ENCODE measurements at places on chromosomes 4 and X.
A peak's percentile ranks its signal among the peaks of the same experiment; 100 is the strongest.

DNA sequence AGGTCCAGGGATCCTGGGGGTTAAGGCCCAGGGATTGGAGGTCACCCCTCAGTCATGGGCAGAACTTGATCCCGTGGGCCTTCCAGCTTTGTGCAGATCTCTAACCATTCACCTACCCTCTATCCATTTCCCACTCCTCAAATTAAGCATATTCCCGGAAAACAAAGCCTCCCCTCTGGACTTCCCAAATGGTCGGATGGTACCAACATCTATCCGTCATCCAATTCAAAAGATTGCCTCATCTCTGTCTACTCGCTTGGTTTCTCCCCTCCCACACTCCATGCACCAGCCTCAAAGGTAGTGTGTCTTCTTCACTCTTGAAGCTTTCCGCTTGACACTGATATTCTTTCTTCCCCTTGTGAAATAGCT is 473 bp upstream of the BCLAF3 start:
- DNase-seq: no peak

DNA sequence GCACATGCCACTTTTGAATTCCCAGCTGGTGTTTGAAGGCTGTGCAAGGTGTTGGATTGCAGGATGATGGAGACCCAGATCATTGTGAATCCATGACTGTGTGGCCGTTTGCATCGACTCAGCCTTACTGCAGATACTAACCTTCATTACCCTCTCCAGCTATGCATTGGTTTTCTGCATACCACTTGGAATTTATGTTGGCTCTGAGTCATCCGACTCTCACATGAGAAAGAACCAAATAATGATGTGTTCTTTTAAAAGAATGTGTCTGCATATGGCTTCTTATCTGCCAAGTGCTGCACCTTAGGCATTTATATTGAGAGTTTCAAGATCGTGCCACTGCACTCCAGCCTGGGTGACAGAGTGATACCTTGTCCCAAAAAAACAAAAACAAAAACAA is 106.7 kb upstream of the PRKX start:
- DNase-seq: no peak

GRCh38 chrX:81367291-81367690 is 165.4 kb downstream of the SH3BGRL start:
- no peak for DNase-seq

- DNase-seq: no peak
These were observed 170.7 kb downstream of the COL4A6 start for GRCh38 chrX:108267557-108267956.

DNA sequence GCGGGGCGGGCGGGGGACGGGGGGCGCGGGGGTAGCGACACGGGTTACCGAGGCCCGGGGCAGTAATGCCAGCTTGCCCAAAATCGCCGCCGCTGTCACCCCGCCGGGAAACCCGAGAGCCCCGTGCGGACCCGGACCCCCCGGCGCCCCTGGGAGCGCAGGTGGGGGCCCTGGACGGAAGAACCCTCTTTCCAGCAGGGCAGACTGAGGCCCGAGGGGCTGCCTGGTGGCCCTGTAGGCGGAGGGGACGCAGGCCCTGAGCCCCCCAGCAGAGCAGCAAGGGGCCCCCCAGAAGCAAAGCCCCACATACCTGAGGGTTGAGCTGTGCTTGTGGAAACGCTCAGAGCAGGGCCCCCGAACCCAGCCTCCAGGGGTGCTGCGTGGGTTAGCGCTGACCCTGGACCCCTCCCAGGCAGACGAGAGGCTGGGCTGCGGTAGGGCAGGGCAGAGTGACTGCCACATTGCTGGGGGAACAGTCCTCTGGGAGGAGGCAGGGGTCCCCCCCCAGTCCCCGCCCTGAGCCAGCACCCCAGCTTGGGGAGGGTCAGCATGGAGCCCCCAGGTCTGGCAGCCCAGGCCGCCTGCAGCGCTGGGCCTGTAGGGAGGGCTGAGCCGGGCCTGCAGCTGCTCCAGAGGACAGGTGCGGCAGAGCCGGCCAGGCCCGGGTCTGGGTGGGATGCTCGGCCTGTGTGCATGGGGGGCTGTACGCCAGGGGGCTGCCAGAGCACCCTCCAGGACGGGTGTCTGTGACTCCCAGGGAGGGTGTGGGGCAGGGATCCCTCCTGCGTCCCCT is 646 bp downstream of the DOK7 start:
- DNase-seq: no peak

GRCh38 chr4:124423160-124423559 is 289.4 kb downstream of the ANKRD50 start:
- no peak for DNase-seq

DNA sequence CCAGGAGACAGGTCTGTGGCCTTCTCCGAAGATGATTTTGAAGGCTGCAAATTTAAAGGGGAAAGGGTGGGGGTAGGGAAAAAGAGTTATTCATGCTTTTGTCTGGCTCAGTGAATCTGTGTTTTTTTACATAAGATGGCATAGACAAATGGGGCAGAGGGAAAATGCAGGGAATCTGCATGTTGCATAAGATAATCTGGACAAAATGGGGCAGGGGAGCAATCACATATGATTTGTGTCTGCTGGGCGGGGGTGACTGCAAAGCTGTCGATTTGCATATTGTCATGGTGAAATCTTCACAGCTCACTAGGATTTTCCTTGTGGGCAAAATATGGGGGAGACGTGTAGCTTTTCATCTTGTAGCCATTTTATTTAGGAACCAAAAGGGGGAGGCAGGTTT is 29.4 kb upstream of the GYG2 start:
- no peak for DNase-seq

GRCh38 chrX:10356979-10357378 is 200.2 kb downstream of the CLCN4 start:
- no peak for DNase-seq

- no peak for DNase-seq
These were observed 53.5 kb downstream of the TMEM164 start for GRCh38 chrX:110056419-110056818.

GRCh38 chrX:102339312-102340298 is 92.6 kb downstream of the NXF2 start:
- no peak for DNase-seq

DNA sequence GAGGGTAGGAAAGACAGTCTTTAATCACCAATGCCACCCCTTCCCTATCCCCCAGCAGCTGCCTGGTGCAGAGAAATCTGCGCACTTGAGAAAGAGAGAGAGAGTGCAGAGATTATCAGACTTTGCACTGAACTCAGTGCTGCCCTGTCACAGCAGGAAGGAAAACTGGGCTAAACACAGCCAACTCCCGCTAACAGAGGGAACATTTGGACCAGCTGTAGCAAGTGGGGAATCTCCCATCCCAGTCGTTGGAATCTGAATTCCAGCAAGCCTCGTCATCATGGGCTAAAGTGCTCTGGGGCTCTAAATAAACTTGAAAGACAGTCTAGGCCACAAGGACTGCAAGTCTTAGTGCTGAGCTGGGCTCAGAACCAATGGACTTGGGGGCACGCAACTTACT is 168.7 kb downstream of the DLG3 start:
- no peak for DNase-seq

- DNase-seq: no peak
These were observed 53.5 kb upstream of the FGF13 start for GRCh38 chrX:138765051-138765450.

DNA sequence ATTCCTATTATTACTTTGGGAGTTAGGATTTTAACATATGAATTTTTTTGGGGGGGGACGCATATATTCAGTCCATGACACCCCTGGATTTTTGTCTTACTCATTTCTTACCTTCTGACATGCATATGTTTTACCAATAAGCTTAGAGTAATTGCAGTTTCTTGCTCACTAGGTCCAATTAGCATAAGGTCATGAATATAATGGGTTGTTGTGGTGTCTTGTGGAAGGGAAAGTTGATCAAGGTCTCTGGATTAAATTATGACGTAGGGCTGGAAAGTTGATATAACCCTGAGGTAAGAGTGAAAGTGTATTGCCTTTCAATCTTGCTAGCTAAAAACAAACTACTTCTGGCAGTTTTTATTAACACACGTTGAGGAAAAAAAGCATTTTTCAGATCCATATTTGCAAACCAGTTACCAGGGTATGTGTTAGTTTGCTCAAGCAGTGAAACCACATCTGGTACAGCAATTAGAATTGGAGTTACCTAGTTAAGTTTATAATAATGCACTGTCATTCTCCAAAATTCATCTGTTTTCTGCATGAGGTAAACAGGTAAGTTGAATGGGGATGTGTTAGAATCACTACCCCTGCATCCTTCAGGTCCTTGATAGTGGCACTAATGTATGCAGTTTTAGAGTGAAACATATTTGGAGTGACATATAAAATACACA is 32.0 kb downstream of the STIM2 start:
- no peak for DNase-seq

DNA sequence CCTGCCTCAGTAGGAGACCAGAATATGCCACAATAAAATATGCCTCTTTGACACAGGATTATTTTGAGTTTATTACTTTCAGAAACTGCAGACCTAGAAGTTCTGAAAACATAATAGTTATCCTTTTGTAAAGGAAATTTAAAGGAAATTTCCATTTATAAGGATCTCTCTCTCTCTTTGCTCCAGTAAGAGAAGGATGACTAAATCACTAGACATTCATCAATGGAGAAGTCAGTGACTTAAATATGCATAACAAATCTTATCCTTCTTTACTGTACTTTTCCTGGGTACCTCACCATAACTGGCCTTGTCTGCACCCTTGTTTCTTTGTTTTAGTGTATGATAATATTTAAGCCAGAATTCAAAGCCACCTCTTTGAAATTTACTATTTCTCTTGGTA is 28.3 kb upstream of the OPHN1 start:
- no peak for DNase-seq

GRCh38 chrX:97863261-97863660 is 979.6 kb downstream of the RPA4 start:
- DNase-seq: no peak

- no peak for DNase-seq
These were observed 311.7 kb upstream of the HTR2C start for GRCh38 chrX:114272096-114272686.

- no peak for DNase-seq
These were observed 123.3 kb downstream of the ZNF518B start for GRCh38 chr4:10333942-10334341.

- no peak for DNase-seq
These were observed 779.3 kb downstream of the NLGN4X start for GRCh38 chrX:5449323-5449722.

- DNase-seq: no peak
These were observed 393.1 kb upstream of the ZFP42 start for GRCh38 chr4:187602339-187603092.

DNA sequence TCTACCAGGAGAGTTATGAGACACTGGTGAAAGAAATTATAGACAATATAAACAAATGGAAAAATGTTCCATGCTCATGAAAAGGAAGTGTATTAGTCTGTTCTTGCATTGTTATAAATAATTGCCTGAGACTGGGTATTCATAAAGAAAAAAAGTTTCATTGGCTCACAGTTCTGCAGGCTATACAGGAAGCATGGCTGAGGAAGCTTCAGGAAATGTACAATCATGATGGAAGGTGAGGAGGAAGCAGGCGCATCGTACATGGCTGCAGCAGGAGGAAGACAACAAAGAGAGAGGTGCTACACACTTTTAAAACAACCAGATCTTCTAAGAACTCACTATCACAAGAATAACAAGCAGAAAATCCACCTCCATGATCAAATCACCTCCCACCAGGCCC is 184.3 kb downstream of the NPNT start:
- no peak for DNase-seq

GRCh38 chrX:47218920-47219815 is 687 bp downstream of the CDK16 start:
- peak; percentile 30 for DNase-seq

GRCh38 chr4:152763796-152764195 is 15.7 kb downstream of the TIGD4 start:
- no peak for DNase-seq

DNA sequence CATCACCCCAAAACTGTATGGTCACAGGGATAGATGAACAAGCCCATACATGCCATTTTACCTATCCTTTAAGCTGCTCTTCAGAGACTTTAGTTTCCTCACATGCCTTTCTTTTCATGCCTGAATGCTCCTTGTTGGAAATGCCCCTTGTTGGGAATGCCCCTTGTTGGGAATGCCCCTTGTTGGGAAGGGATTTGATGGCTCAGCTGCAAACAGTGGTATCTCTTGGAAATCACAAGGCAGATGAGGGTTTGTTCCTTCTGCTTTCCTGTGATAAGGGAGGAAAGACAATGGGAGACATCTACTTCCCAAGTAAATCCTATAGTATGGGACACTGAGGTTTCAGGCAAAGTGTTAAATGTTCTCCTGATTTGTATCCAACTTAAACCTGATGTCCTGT is 11.5 kb downstream of the CXCL2 start:
- DNase-seq: no peak

DNA sequence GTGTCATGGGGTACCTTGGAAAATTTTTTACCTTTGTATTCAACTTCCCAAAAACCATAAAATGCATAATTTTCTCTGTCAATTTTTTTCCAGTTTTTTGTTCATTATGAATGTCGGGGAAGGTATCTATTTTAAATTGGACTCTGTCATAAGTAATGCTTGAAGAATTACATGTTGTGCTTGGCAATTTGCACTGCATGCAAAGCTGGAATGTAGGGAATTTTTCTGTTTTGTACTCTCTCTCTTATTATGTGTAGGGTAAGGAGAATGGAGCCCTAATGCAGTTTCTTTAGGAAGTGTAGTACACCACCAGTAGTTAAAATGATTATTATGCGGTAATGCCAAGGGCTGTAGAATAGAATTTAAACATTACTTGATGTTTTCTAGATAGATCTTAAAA is 137.7 kb upstream of the LIMCH1 start:
- no peak for DNase-seq

- no peak for DNase-seq
These were observed 104.4 kb upstream of the SCML1 start for GRCh38 chrX:17632942-17633341.

- no peak for DNase-seq
These were observed at the start of gene LIMCH1 for GRCh38 chr4:41538017-41538733. Gene LIMCH1 (plus strand): TSS chr4:41538157. CDS start chr4:41605996, 67,839 bp downstream.

DNA sequence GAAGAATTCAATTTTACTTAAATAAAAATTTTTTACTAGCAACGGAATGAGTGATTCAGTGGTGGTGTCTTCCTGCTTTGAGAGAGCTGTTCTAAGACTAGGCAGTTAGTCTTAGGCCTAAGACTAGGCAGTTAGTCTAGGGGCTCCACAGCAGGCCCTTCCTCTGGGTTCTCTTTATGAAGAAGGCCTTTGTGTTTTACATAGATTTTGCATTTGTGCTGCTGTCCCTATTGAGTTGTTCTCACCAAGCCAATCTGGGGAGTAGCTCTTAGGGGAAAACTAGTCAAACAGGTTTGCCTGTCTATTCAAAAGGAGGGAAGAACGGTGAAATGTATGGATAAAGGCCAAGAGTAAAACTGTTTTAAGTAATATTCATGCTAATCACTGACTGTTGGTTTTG is 7.6 kb downstream of the UGT8 start:
- no peak for DNase-seq

DNA sequence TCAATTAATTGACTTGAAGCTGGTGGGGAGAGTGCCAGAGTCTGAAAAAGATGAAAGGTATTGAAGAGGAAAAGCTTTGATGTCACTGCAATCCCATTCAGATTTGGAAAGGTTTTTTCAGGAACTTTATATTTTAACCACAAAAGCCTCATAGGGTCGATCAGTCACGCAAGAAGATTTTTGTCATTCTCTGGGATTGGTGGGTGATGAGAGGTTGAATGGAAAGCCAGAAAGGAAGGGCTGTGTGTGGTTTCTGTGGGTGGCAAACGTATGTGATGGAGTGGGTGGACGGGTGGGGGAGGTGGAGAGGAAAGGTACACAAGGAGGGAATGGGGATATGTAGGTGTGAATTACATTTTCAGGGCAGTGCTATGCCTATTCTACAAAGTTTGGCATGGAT is 173.8 kb upstream of the SCML1 start:
- DNase-seq: no peak

GRCh38 chr4:56224641-56225040 is 162.7 kb downstream of the AASDH start:
- DNase-seq: no peak

- DNase-seq: no peak
These were observed 212.3 kb upstream of the FGF13 start for GRCh38 chrX:138923805-138924204.
